ENCODE measurements at places on chromosomes 1 and 21.

DNA sequence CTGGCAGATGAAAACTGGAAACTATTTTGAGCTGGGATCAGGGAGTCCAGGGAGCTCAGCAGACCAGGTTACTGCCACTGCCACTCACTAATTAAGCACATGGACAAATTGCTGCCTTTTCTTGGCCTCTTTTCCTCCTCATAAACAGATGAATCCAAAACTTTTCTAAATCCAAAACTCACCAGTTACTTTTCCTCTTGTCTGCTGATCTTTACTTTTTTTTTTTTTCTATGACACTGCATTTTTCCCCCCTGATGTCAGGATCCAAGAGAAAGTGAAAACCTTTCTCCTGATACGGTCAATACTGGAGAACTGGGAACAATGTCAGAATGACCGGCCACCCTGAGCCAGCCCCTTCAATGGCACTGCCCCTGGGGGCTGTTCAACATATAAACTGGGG lies 405.8 kb downstream of the DUSP10 start:
- no peak for DNase-seq

DNA sequence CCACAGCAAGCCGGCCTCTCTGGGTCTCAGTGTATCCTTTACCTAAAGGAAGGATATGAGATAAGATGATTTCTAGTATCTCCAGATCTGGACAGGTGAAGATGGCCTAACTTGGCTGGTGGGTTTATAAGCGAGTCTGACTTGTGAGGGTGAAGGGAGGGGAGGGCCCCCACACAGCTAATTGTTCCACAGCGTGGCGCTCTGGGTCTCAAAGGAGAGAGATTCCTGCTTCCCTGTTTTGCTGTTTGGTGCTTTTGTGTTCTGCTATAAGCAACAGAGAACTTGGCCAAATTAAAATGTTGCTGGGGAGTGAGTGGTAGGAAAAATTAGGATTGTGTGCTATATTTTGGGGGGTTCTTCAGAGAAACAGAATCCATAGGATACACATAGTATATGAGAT lies 28.9 kb upstream of the NLRP3 start:
- DNase-seq = no peak

DNA sequence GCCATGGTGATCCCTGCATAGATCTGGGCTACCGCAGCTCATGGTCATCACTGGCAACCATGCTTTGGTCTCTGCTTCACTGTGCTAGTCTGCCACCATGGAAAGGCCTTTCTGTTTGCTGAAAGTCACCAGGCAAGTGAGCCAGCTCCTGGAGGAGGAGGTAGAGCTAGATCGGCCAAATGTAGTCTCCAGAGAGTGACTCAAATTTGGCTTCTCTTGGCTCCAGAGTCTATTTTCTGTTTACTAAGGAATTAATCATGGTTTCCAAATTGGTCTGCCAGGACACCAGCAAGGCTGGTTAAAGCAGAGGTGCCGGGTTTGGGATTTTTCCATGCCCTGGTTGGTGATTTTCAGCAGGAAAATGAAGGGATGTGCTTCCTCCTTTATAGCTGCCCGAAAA lies 52.7 kb upstream of the IVNS1ABP start:
- DNase-seq = no peak

GRCh38 chr1:35574655-35575415 lies 1.7 kb downstream of the TFAP2E start:
- DNase-seq = no peak

GRCh38 chr1:7505771-7506453 lies 265.2 kb upstream of the VAMP3 start:
- no peak for DNase-seq

DNA sequence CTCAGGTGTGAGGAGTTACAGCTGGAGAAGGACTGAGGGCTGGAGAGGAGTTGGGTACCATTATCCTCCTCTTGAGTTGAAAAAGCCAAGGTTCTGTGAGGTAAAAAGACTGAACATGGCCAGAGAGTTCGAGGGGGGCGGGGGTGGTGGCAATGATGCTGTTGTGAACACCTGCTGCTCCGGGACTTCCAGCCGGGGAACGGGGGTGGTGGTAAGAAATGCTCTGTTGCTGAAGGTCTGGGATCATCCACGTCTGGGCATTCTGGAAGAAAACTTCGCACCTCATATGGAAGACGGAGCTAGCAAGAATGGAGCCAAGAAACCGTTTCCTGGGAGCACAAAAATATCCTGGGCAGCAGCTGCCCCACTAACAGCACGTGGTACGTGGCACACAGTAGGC lies 20.1 kb upstream of the ALPL start:
- no peak for DNase-seq

DNA sequence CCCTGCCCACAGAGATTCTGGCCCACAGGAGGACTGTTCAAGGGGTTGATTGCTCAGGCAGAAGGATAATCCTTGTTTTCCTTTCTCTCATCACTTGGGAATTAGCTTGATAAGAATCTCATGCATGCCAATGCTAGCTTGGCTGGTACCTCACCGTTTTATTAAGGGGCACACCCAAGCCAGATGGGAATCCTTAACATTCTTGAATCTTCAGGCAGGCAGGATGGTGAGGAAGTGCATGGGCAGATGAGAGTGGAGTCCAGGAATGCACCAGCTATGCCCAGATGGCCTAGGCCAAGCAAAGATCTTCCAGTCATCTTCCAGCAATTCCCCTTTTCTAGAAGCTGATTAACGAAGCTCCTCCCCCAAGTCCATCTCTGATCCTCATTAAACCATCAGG lies 4.1 kb upstream of the LCE7A start:
- DNase-seq = no peak

DNA sequence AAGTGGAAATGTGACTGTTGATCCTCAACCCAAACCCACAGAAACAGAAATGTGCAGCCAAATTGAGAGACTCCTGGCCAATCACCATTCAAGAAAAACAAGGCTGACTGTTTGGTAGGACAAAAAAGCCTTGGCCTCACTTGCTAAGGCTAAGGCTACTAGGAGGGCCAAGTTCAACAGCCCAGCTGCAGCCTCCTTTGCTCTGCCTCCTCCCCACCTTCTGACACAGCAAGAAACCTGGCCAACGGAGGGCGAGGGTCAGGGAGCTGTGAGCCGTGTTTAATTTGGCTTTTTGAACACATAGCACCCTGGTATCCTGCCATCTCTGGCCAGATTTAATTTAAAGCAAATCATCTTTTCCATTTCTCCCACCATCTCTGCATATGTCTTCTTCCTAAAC lies 165.8 kb upstream of the RAB4A start:
- no peak for DNase-seq

DNA sequence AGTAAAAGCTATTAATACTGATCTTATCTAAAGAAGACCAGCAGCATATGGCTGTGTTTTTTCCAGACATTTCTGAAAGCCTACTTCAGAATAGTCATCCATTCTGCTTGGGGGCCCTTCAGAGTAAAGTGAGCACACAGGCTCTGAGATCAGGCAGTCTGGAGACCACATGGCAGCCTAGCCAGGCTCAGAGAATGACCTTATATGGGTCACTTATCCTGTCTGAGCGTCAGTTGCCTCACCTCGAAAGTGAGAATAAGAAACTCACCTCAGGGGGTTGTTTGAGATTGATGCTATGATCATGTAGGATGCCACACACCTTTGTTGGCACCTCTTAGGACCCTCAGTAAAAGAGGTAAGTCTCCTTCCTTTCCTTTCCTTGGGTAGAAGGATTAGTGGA lies 270.4 kb downstream of the GRIK1 start:
- no peak for DNase-seq

- no peak for DNase-seq
Measured at GRCh38 chr1:216621536-216621935, 101.7 kb downstream of the ESRRG start.

DNA sequence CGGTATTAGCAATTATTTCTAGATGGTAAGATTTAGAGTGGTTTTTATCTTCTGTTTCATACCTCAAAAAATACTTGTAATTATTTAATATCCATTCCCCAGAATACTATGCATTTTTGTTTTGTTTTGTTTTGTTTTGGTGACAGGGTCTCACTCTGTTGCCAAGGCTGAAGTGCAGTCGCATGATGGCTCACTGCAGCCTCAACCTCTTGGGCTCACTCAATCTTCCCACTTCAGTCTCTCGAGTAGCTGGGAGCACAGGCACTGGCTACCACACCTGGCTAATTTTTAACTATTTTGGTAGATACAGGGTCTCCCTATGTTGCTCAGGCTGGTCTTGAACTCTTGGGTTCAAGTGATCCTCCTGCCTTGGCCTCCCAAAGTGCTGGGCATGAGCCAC lies 252.7 kb downstream of the AKT3 start:
- DNase-seq = no peak

GRCh38 chr1:167158111-167158812 lies 62.4 kb upstream of the POU2F1 start:
- DNase-seq = no peak

DNA sequence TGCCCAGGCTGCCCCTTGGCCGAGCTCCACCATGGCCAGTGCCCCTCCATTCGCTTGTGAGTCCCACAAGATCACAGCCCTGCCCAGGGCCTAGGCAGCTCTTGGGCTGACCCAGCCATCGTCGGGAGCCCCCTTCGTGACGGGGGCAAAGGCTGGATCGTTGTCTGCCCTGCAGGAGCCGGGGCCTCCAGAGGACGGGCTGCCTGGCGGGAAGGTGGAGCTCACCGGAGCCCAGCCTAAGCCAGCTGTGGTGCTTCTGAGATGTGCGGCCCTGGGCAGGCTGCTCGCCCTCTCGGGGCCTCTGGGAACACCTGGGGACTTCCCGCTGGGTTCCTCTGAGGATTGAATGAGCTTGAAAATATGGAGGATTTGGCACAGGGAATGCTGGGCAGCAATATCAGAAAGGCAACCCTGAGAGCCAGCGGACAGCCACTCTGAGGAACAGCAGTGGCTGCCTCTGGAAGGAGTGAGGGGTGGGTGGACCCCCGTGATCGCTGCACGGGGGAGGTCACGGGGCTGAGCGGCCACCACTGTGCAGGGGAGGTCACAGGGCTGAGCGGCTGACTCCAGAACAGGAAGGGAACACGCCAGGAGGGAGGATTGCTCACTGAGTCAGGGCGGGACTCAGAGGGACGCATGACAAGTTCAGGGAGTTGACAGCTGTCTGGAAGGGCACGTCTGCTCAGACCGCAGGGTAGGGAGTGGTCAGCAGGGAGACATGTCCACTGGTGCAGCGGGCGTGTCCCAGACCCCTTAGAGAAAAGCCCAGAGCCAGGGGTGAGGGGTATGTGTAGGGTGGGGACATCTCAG lies 19.3 kb downstream of the TP73 start:
- no peak for DNase-seq

GRCh38 chr1:226568077-226568831 lies 19.7 kb downstream of the STUM start:
- DNase-seq = no peak

DNA sequence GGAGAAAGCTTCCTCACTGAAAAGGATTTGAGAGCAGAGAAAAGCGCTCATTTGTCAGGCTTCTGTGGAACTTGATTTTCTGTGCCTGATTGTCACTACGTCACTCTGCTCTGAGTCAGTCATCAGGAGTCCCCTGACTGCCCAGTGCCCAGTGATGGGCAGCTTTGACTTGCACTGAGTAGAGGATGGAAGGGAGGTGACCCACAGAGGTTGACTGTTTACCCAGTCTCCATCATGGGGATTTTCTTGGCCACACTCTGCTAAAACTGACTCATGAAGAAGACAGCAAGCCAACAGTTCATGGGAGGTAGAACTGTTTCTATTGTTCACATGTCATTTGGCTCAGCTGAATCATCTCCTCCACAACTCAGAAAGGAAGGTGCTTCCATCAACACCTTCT lies 82.1 kb upstream of the DUSP10 start:
- DNase-seq = no peak

- DNase-seq = no peak
Measured at GRCh38 chr1:247453245-247453644, 4.7 kb downstream of the OR2B11 start.

DNA sequence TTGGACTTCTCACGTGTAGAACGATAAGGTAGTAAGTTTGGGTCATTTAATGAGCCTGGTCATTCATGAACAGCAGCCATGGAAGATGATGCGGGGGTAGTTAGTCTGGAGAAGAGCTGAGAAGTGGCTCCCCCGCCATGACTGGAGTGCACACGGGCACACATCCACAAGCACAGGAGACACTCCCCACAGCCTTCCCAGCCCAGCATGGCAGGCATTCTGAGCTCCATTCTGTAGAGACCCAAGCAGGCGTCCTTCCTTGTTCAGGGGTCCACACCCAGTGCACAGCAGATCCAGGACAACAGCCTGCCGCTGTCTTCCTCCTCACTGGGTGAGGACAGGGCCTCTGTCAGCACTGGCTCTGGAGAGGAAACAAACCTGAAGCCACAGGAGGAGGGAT lies 57.0 kb downstream of the SCCPDH start:
- DNase-seq = no peak

DNA sequence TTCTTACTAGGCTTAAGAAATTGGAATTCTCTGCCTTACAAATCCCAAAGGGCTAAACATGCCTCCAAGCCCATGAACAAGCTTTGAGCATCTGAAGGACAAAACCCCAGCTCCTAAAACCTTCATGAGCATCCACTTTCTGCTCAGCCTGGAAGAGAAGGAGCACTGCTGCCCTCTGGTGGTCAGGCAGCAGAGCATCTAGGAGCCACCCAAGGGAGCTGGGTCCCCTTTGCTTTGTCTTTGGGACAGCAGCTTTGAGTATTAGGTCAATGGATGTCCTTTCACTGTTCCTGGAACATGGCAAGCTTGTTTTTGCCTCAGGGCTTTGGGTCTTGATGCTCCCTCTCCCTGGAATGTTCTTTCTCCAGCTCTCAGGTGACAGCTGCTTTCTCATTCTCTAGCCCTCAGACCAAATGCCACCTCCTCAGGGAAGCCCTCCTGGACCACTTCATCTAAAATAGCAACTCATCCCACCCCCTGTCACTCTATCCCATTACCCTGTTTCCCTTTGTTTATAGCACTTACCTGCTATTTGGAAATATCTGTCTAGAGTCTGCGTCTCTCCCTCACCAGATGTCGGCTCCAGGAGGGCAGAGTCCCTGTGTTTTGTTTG lies 25.7 kb downstream of the RAB7B start:
- peak; percentile 53 for DNase-seq

GRCh38 chr1:38055965-38056364 lies 9.4 kb upstream of the POU3F1 start:
- DNase-seq = no peak

DNA sequence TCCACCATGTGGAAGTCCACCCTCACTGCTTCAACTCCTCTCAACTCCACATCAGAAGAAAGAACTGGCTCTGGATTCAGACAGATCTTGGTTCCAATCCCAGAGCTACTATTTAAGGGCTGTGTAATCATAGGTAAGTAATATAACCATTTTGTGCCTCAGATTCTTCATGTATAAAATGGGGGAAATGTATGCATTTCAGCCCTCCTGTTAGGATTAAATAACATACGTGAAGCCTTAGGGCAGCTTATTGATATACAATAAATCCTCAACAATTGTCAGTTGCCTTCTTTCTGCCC lies 23.3 kb downstream of the OTUD7B start:
- no peak for DNase-seq

DNA sequence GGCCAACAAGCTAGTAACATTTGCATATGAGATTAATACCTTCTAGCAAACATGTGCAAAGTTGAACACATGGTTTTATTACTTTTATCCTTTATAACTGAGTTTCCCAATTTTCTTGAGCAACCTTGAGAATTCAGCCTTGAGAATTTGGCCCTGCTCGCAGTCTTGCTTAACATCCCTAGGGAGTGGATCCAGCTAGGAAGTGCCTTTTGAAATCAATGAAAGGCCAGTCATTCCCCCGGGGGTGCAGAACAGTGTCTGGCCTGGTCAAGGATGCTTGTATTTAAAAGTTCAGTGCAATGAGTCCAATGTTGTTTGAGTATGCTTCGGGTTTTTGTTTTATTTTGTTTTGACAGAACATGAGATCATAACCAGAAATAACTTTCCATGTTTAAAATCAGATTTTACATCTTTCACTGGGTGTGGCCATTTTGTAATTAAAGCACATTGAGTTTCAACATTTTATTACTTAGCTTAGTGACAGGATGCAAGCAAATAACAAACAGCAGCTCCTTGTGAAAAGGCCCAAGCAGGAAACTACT lies 16.7 kb downstream of the PALMD start:
- DNase-seq = no peak

Measured in activated CD8-positive, alpha-beta memory T cell treated with anti-CD3 and anti-CD28 coated beads for 1 hour (primary cell).